ENCODE measurements at places on chromosomes 11 and 22. TPM values are rescaled to one million over a fixed set of nuclear protein-coding genes. Genes with fewer than 3 reads are reported as not detected.

- no peaks in the 10 kb centered on the region for H3K4me1 ChIP-seq
- no peak for DNase-seq
- peaks cover 3% of the 10 kb centered on the region for H3K36me3 ChIP-seq
Measured at GRCh38 chr11:6453152-6453551, 12.4 kb upstream of the HPX start.

CALCA gene
- total RNA-seq, result not detected

PANX2 gene
- total RNA-seq, result 3.5 TPM

A4GALT gene
- not detected for total RNA-seq

GRCh38 chr11:63770763-63771162 is 2.2 kb upstream of the ZFTA start:
- peaks cover 6% of the 10 kb centered on the region for H3K4me1 ChIP-seq
- H3K36me3 ChIP-seq, result no peaks in the 10 kb centered on the region
- no peak overlapping the region for H3K4me3 ChIP-seq

GRCh38 chr11:92227230-92227814 is 2.7 kb downstream of the FAT3 start:
- H3K4me3 ChIP-seq, result no peak overlapping the region
- H3K27me3 ChIP-seq, result peaks cover 44% of the 10 kb centered on the region
- H3K36me3 ChIP-seq, result peaks cover 2% of the 10 kb centered on the region
- H3K4me1 ChIP-seq, result peaks cover 4% of the 10 kb centered on the region
- H3K27ac ChIP-seq, result no peak overlapping the region
- DNase-seq, result no peak

GRCh38 chr22:20442485-20443284 is 5.1 kb upstream of the SCARF2 start:
- no peak overlapping the region for H3K27ac ChIP-seq
- DNase-seq, result no peak
- H3K4me3 ChIP-seq, result no peak overlapping the region
- H3K27me3 ChIP-seq, result peaks cover 7% of the 10 kb centered on the region

DNA sequence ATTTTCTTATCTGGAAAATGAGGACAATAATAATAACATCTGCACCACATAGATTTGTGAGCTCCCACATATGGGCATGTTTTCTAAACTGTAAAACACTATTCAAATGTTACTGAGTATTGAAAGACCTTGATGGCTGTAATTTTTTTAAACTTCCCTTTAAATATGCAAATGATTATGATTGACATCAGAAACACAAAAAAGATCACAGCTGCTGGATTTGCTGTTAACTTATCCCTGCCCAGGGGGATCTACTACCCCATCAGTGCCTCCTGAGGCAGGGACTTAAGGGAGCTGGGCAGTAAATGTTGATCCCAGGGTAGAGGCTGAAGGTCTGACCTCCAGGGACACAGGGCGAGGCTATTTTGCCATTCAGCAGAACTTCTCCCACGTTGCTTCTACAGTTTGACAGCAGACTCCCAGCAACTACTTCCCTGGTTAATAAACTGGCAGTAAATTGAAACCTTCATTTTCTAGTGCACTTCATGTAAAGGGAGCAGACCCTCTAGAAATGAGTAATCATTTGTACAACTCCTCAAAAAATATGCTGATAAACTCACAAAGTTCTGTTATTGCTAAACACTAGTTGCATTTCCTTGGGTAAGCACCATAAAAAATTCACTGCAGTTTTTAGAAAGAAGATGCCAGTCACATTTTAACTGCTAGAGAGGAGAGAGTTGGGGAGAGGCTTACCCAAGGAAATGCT is 20.3 kb downstream of the TMPRSS5 start:
- H3K36me3 ChIP-seq, result no peaks in the 10 kb centered on the region
- peaks cover 5% of the 10 kb centered on the region for H3K4me1 ChIP-seq
- DNase-seq, result no peak
- H3K27ac ChIP-seq, result no peak overlapping the region
- H3K27me3 ChIP-seq, result no peaks in the 10 kb centered on the region

RAB3IL1 gene
- total RNA-seq, result 0.10 TPM

DNA sequence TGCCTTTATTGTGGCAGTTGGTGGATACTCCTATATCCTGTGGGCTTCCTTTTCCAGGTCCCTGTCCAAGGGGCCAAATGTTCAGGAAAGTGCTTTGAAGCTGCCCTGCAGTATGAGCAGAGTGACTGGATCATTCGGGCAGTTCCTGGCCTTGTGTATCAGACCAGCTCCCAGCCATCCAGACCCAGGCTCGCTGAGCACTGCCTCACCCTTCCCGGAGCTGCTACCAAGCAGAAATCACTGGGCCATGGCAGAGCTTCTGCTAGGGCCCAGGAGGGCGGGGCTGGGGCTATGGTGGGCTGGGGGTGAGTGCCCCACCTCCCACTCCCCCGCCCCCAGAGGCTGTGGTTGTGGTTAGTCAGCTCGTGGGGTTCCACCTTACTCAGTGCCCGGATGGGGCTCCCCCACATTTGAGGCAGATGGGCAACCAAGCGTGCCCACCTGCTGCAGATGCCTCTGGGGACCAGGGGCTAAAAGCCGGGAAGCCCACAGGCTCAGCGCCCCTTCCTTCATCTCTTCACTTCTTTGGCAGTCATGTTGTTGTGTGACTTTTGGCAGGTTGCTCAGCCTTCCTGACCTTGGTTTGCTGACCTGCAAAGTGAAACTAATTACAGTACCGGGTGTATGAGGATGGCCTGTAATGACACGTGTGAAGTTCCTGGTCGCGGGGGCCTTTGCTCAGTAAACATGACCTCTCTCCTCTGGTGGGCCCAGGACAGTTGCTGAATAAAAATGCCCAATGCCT is 2.1 kb upstream of the LRRC32 start:
- peaks cover 28% of the 10 kb centered on the region for H3K4me1 ChIP-seq
- H3K4me3 ChIP-seq, result peak overlapping the region; percentile 7
- H3K27me3 ChIP-seq, result peaks cover 22% of the 10 kb centered on the region
- H3K27ac ChIP-seq, result no peak overlapping the region

GRCh38 chr22:45185718-45186514 is 22.2 kb downstream of the NUP50 start:
- H3K27me3 ChIP-seq, result no peaks in the 10 kb centered on the region
- DNase-seq, result peak; percentile 34
- peaks cover 27% of the 10 kb centered on the region for H3K4me1 ChIP-seq
- peak overlapping the region; percentile 67 for H3K27ac ChIP-seq

DNA sequence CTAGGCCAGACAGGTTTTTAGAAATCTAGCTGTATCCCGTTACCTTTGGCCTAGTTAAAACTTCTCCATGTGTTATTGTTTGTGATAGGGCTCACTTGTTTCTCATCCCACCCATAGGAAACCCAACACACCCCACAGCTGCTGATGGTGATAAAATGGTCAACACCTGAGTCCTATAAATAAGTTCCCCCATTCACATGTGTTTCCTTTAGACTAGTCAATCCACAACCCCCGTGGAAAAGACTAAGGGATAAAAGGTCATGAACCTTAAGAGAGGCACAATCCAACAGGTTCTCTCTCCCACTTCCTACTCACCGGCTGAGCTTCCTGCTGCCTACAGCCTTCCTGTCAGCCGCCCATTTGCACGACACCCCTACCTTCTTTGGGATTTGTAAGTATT is 768.4 kb downstream of the JRKL start:
- no peaks in the 10 kb centered on the region for H3K4me1 ChIP-seq
- no peaks in the 10 kb centered on the region for H3K36me3 ChIP-seq
- no peak for DNase-seq
- H3K27ac ChIP-seq, result no peak overlapping the region

DNA sequence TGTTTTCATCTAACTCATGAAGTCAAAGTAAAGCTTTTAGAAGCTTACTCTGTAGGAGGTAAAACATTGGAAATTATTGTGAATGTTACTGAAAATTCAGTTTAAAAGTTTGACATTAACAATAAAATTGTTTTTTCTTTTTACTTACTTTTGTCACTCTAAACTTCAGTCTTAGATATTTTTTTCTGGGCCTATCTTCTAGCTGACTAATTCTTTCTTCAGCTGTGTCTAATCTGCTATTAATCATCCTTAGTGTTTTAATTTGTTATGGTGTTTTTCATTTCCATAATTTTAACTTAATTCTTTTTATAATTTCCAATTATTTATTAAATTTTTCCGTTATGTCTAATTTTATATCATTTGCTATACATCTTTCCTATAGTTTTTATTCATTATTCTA is 35.0 kb downstream of the IL10RA start:
- no peak overlapping the region for H3K4me3 ChIP-seq
- DNase-seq, result no peak
- H3K27me3 ChIP-seq, result no peaks in the 10 kb centered on the region

CDC45 gene
- 130 TPM for total RNA-seq

CENPM gene
- 106 TPM for total RNA-seq

ABCC8 gene
- not detected for total RNA-seq

DNA sequence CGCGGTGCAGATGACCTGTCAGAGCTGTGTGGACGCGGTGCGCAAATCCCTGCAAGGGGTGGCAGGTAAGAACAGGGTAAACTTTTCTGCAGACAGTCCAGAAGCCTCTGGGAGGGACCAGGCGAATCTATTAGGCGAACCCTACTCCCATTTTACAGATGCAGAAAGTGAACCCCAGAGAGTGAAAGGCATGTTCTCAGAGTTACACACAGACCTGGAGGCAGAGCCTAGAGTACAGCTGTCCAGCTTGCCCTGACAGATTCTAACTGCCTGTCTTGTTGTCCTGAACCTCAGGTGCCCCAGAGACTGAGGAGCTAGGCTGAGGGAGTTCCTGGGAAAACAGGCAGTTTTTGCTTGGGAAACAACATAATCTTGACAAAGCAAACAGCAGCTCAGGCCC is 665 bp downstream of the CCS start:
- no peaks in the 10 kb centered on the region for H3K27me3 ChIP-seq
- H3K36me3 ChIP-seq, result peaks cover 3% of the 10 kb centered on the region
- no peak for DNase-seq
- H3K27ac ChIP-seq, result peak overlapping the region; percentile 90
- peak overlapping the region; percentile 100 for H3K4me3 ChIP-seq

GRCh38 chr11:68090287-68090686 is 30.9 kb downstream of the CHKA start:
- no peak overlapping the region for H3K4me3 ChIP-seq
- no peak overlapping the region for H3K27ac ChIP-seq
- no peak for DNase-seq
- H3K36me3 ChIP-seq, result no peaks in the 10 kb centered on the region
- H3K27me3 ChIP-seq, result no peaks in the 10 kb centered on the region
- no peaks in the 10 kb centered on the region for H3K4me1 ChIP-seq

LARGE2 gene
- total RNA-seq, result 1.1 TPM

- H3K36me3 ChIP-seq, result no peaks in the 10 kb centered on the region
- no peak overlapping the region for H3K4me3 ChIP-seq
- no peaks in the 10 kb centered on the region for H3K4me1 ChIP-seq
- no peak overlapping the region for H3K27ac ChIP-seq
Measured at GRCh38 chr22:17460895-17461294, 91.6 kb downstream of the CECR2 start.

DNA sequence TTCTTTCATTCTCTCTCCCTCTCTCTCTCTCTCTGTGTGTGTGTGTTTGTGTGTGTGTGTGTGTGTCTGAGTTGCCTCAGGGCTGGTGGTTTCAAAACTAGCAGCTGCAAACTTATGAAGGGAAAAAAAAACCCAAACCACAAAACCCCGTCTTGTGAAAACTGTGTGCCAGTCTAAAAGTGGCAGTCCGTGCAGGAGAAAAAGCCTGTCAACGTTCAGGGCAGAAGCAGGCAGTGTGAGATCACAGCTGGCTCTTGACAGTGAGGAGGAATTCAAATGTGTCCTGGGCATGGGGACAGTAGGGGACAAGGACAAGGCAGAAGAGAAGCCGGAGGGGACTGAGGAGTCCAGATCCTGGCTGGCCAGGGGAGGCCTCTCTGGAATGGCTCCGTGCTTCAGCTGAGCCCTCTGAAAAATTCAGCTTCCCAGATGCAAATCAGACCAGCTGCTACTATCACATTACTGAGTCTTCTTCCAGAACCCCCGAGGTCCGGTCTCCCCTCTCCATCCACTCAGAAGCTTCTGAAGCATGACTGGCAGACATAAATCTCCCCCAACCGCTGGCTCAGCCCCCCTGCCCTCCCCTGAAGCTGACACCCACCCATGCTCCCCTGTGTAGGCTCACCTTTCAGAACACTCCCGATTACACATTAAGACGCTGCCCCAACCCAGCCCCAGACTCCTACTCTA is 31.9 kb downstream of the FLI1 start:
- DNase-seq, result peak; percentile 65
- peaks cover 2% of the 10 kb centered on the region for H3K36me3 ChIP-seq
- H3K4me1 ChIP-seq, result peaks cover 98% of the 10 kb centered on the region
- H3K4me3 ChIP-seq, result peak overlapping the region; percentile 59

DNA sequence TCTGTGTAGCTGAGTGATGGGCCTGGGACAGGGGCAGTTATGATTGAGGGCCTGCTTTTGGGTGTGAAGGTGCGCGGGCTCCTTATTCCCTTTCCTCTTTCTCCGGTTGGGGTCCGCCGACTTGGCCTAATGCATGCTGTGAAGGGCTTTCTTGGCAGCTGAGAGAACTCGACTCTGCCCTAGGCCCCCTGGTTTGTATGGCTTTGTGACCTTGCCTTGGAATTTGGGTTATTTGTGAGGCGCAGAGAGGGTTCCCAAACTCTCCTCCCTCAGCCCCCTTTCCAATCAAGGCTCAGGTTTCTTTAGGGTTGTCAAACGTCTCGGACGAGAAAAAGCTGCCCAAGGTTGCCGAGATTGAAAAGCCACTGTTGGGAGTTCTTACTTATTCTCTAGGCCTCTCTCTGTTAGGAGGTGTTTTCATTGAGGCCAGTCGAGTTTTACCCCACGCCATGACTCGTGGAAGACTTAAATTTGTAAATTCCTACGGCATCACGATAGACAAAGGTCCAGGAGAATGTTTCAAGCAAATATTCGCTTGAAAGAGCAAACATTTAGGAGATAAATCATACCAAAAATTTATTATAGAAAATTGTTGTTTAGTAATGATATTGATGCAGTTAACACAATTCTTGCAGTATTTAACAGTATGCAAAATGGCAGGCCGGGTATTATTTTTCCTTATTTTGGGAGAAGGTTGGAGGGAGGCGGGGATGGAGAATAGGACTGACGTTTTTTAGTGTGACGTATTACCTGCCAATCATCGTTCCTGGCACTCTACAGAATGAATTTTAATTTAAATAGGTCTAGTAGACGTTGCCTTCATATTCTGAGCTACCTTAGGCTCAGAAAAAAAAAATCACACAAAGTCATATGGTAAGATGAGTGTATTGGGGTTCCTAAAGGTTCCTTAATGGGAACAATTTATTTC is 689 bp downstream of the PDHX start:
- H3K27ac ChIP-seq, result peak overlapping the region; percentile 88
- no peaks in the 10 kb centered on the region for H3K27me3 ChIP-seq
- H3K36me3 ChIP-seq, result peaks cover 11% of the 10 kb centered on the region
- H3K4me3 ChIP-seq, result peak overlapping the region; percentile 91
- H3K4me1 ChIP-seq, result peaks cover 38% of the 10 kb centered on the region

CLDN5 gene
- total RNA-seq, result 0.31 TPM

DNA sequence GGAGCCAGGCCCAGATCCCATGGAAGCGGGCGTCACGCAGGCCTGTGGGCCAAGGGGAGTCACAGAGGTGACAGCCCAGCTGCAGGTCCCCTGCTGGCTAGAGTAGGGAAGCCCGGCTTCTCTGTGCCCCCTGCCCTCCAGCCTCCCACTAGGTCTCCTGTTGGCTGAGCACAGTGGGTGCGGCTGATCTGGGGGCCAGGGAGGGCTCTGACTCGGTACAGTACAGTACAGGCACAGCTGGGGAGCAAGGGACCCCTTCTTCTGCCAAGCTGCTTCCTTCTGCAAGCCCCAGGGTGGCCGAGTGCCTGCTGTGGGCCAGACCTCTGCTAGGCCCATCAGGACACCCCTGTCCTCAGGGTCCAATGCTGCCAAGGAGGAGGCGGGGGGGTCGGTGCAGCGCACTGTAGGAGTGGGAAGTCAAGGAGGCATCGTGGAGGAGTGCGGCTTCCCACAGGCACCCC is 10.1 kb downstream of the SUSD2 start:
- no peak overlapping the region for H3K4me3 ChIP-seq
- H3K27ac ChIP-seq, result no peak overlapping the region
- no peaks in the 10 kb centered on the region for H3K27me3 ChIP-seq

GRCh38 chr11:45085646-45086501 is 60.6 kb upstream of the PRDM11 start:
- no peak overlapping the region for H3K4me3 ChIP-seq
- H3K36me3 ChIP-seq, result peaks cover 4% of the 10 kb centered on the region

RAPSN gene
- total RNA-seq, result 0.22 TPM
